ENCODE measurements at places on chromosomes 3 and 15. TPM values are rescaled to one million over a fixed set of nuclear protein-coding genes. Genes with fewer than 3 reads are reported as not detected.

Gene PLCL2
- total RNA-seq, result 61.6 TPM

Gene SLC9C1
- 3.3 TPM for total RNA-seq

Gene FHIT
- 12.8 TPM for total RNA-seq

Gene ACKR4
- total RNA-seq, result 1.6 TPM

Gene CACNA2D2
- 3.6 TPM for total RNA-seq

Gene SEMA3G
- total RNA-seq, result 14.4 TPM

Gene ARL14
- not detected for total RNA-seq

Gene POTEB3
- not detected for total RNA-seq

GRCh38 chr15:81016489-81017068, 15.9 kb downstream of the TLNRD1 start:
- DNase-seq, result no peak

GRCh38 chr15:52855157-52855556, 65.0 kb upstream of the ONECUT1 start:
- no peak for DNase-seq

GRCh38 chr15:71080705-71081104, 34.6 kb upstream of the THSD4 start:
- no peak for DNase-seq

DNA sequence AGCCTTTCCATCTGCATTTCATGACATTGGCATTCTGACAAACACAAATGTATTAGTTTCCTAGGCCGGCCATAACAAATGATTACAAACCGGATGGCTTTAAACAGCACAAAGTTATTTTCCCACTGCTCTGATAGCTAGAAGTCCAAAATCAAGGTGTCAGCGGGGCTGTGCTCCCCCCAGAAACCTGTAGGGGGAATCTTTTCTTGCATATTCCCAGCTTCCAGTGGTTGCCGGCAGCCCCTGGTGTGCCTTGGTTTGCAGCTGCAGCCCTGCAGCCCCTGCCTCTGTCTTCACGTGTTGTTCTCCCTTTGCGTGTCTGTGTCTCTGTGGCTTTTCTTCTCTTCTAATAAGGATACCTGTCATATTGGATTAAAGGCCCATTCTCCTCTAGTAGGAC, 79.0 kb upstream of the CDV3 start:
- DNase-seq, result no peak

DNA sequence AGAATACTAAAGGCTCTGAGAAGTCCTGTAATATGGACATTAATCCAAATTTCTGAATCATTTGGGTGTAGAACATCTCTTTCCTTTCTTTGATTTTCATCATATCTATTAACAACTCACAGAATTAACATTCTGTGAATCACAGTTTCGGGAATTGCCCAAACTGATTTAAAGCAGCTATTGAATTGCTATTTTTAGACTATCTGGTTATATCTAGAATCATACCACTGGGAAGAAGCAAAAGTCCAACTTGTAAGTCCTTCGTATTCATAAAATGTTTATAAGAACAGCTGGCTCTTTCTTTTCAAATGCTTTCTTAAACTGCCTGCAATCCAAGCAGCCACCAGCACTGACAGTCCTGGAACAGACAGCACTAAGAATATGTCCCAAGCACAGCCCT, 733.0 kb downstream of the NTRK3 start:
- DNase-seq, result no peak

DNA sequence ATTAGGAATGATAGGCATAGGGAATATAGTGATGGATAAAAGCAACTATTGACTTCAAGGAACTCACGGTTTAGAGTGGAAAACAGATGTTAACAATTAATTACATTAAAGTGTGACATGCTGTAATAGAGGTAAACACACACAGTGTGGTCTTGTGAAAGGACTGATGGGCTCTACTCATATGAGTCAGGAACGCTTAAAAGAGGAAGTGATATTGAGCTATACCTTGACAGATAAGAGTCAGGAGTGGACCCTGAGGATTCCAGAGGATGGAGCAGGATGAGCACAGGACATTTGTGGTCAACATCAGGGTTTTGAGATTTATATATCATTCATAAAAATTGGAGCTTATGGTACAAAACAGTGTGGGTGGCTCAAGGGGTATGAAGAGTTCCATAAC, 11.0 kb downstream of the EXOG start:
- DNase-seq, result no peak

DNA sequence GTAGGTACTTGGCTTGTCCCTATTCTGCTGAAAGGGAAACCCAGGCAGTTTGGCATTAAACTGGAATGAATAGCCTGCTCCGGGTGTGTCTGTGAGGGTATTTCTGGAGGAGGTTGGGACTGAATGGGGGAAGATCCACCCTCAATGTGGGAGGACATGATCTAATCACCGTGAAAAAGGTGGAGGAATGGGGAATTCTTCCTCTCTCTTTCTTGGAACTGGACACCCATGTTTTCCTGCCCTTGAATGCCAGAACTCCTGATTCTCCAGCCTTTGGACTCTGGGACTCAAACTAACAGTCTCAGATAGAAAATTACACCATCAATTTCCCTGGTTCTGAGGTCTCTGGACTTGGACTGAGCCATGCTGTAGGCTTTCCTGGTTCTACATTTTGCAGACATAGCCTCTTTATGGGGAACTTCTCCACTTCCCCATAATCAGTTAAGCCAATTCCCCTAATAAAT, 391.7 kb downstream of the EDEM1 start:
- DNase-seq, result no peak

DNA sequence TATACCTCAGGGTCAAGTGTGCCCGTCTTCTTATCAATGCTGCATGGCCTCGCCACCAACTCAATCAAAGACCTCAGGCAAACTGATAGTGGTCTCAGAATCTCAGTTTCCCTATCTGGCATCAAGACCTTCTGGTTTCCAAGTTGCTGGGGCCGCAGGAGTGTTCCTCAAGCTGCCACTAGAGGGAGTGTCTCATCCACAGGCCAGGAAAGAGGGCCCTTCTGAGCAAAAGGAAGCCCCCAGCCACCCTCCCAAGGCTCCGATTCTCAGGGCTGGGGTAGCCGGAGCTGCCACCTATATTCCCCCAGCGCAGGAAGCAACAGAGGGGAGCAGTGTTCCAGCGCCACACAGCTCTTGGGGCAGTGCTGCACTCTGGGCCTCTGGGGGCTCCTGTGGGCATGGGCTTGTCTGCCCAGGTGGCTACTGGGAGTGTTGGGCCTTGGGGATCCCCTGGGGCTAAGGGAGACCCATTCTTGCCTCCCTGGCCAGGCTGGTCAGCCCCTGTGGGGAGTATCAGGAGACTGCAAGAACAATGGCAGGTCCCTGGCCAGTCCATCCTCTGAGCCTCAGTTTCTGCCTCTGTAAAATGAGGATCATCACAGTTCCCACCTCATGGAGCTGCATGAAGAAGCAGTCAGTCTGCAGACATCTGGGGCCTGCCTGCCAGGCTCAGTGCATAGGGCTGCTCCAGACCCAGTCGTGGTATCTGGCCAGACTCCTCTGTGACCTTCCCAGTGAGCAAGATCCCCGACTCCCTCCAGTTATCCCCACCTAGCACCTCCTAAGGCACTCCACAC, 23.4 kb upstream of the SEC13 start:
- DNase-seq, result peak; percentile 26

DNA sequence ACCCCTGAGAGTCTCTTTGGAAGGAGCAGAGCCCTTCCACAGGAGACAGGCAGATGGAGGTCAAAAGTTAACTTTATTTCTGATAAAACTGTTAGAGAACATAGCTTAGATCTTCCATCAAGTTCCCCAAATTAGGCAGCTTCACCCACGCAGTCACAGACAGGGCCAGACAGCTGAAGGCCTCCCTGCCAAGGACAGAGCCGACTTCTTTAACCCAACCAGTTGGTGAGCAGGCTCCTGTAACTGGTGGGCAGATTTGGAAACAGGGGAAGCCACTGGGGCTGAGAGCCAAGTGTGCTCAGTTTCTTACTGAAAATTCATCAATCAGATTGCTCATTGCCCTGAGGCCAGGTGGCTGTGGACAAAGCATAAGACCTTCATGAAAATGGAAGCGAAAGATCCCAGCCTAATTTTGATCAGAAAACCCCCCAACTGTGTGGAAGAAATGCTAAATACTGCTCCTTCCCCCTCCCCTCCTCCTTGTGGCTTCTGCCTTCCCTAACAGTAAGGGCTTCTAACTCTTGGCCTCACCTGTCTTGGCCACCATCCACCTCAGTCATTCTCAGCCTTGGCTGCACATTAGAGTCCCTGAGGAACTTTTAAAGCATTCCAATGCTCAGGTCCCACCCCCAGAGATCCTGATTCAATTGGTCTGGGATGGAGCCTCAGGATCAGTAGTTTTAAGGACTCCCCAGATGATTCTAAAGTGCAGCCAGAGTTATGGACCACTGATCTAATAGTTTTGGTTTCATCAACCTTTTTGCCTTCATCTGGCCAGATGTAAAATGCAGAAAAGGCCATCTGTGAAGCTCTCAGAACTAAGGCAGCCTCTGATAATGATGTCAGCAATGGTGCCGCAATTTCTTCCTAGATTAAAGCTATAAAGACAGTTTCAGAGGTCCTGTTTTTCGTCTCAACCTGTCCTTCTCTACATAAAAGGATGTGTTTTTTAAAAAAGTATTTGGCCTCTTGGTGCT, 11.5 kb downstream of the CLRN1 start:
- DNase-seq, result no peak

- DNase-seq, result no peak
These were observed 429.8 kb upstream of the TPM1 start for GRCh38 chr15:62612771-62613170.

- no peak for DNase-seq
These were observed 55.6 kb downstream of the C3orf80 start for GRCh38 chr3:160280836-160281235.

- no peak for DNase-seq
These were observed 573.6 kb upstream of the ARRDC4 start for GRCh38 chr15:97386940-97387339.

- DNase-seq, result no peak
These were observed 79.7 kb upstream of the SMAD3 start for GRCh38 chr15:66985653-66986052.

Measured in heart left ventricle (tissue), 16 donors.